Upper lobe of right lung (tissue), 1 donor: ENCODE measurements at places on chromosomes 4 and X. TPM values are rescaled to one million over a fixed set of nuclear protein-coding genes. Genes with fewer than 3 reads are reported as not detected.
A peak's percentile ranks its signal among the peaks of the same experiment; 100 is the strongest.

DNA sequence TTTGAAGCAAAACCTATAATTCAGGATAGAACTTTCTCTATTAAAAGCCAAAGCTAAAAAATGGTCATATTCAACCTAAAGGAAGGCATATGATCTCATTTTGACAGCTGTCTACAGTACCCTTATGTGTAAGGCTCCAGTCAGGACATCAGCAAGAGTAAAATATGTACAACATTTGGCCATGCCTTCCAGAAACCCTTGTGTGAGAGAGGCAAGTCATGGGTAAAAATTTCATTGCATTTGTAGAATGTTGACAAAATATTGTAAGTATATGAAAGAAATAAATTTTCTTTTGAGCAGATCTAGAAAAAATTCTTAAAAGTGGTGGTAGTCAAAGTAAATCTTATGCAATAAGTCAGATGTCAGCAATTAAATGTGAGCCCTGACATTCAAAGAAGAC lies 132.3 kb downstream of the SLC39A8 start:
- DNase-seq: no peak
- H3K36me3 ChIP-seq: no peaks in the 10 kb centered on the region
- no peak overlapping the region for H3K27ac ChIP-seq
- no peaks in the 10 kb centered on the region for H3K4me1 ChIP-seq
- H3K4me3 ChIP-seq: no peak overlapping the region
- H3K27me3 ChIP-seq: no peaks in the 10 kb centered on the region

DNA sequence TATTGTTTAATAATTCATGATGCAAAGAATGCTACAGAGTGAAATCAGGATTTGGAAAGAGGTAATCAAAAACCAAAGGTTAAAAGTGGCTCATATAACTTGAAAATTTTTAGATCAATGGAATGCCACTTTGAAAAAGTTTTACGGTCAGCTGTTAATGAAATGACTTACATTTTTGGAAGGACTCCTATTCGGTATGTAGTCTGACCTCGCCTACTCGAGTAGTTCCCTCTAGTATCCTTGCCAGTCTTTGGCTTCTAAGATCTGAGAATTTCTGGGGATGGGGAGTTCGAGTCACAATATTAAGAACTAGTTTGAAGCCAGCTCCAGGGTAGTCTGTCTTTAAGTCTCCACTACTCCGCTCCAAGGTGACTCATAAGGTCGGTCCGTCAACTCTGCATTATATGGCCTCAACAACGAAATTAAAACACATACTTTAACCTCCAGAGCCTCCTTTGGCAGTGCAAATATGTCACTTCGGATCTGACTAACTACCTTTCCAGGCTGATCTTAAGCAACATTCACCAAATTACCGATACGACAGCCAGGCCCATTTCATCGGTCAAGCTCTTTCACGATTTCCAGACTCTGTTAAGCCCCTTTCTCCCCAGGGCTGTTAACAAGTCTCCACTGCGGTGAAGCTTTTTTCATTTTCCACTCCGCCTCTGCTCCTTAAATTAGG lies 733 bp upstream of the NAA15 start:
- H3K4me1 ChIP-seq: peaks cover 34% of the 10 kb centered on the region
- peak overlapping the region; percentile 84 for H3K4me3 ChIP-seq
- peak overlapping the region; percentile 93 for H3K27ac ChIP-seq
- DNase-seq: no peak
- H3K36me3 ChIP-seq: no peaks in the 10 kb centered on the region

GRCh38 chr4:171561419-171561818 lies 251.8 kb upstream of the GALNTL6 start:
- no peaks in the 10 kb centered on the region for H3K4me1 ChIP-seq
- no peaks in the 10 kb centered on the region for H3K36me3 ChIP-seq
- no peaks in the 10 kb centered on the region for H3K27me3 ChIP-seq

- no peaks in the 10 kb centered on the region for H3K27me3 ChIP-seq
- no peaks in the 10 kb centered on the region for H3K4me1 ChIP-seq
- DNase-seq: no peak
- H3K27ac ChIP-seq: no peak overlapping the region
Observed at GRCh38 chr4:176953021-176953420, 160.3 kb upstream of the VEGFC start.

DNA sequence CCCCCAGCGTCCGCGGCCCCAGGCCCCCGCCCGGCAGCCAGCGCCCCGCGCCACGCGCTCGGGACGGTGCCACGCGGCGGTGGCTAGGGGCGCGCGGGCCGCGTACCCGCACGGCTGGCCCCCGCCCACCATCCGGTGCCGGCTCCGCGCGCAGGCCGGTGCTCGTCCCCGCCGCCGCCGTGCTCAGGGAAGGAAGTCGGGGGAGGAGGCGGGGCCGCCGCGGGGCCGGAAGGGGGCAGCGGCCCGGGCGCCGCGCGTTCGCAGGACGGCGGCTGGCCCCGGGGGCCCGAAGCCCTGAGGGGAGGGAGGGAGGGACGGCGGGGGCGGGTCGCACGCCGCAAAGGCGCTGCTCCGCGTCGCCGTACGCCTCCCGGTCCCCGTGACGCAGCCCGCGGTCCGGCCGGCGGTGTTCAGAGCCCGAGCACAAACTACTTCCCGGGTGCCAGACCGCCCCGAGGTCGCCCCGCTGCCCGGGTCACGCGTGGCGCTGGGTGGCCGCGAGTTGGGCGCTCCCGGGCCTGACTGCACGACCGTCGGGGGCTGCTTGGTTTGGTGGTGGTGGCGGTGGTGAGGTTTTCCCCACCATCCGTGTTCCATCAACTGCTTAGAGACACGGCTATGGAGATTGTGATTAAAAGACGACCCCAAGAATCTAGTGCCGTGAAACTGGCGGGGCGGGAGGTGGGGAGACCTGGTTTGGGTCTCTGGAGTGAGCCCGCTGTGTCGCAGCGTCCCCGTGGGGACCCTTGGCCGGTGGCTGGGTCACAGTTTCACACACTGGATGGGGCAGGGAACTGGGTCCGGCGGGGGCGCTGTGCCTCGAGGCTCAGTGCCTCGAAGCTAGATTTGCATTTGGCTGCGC lies at the start of gene DCTD:
DCTD (minus strand) TSS at position 205 of the 862 bp plus-strand sequence. CDS start 1,818 bp downstream, outside the sequence.
- H3K4me1 ChIP-seq: peaks cover 17% of the 10 kb centered on the region
- H3K27ac ChIP-seq: peak within 1 kb of the TSS; percentile 97
- no peaks in the 10 kb centered on the region for H3K27me3 ChIP-seq
- peaks cover 29% of the 10 kb centered on the region for H3K36me3 ChIP-seq

GRCh38 chr4:157908031-157908430 lies 264.8 kb downstream of the GASK1B start:
- H3K4me3 ChIP-seq: no peak overlapping the region
- H3K36me3 ChIP-seq: no peaks in the 10 kb centered on the region
- no peak overlapping the region for H3K27ac ChIP-seq
- DNase-seq: no peak
- no peaks in the 10 kb centered on the region for H3K4me1 ChIP-seq
- H3K27me3 ChIP-seq: no peaks in the 10 kb centered on the region

GRCh38 chrX:72045552-72046277 lies 86.0 kb downstream of the RTL5 start:
- no peaks in the 10 kb centered on the region for H3K27me3 ChIP-seq
- no peak for DNase-seq
- H3K27ac ChIP-seq: no peak overlapping the region
- H3K4me1 ChIP-seq: peaks cover 15% of the 10 kb centered on the region
- no peaks in the 10 kb centered on the region for H3K36me3 ChIP-seq
- H3K4me3 ChIP-seq: no peak overlapping the region

- no peak overlapping the region for H3K27ac ChIP-seq
- no peak overlapping the region for H3K4me3 ChIP-seq
- no peak for DNase-seq
- H3K36me3 ChIP-seq: no peaks in the 10 kb centered on the region
- H3K4me1 ChIP-seq: no peaks in the 10 kb centered on the region
Observed at GRCh38 chrX:72371405-72371804, 65.7 kb upstream of the CITED1 start.

DNA sequence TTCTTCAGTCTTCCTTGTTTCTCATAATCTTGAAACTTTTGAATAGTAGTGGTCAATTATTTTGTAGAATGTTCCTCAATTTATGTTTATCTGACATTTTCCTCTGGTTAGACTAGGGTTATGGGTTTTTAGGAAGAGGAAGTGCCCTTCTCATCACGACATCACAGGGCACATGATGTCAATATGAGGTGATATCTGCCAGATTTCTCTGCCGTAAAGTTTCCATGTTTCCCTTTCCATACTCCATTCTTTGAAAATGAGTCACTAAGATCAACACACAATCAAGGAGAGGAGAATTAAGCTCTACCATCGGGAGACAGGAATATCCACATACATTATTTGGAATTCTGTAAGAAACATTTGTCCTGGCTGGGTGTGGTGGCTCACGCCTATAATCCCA lies 28.4 kb downstream of the RP2 start:
- no peak overlapping the region for H3K27ac ChIP-seq
- no peak overlapping the region for H3K4me3 ChIP-seq
- no peaks in the 10 kb centered on the region for H3K4me1 ChIP-seq
- H3K36me3 ChIP-seq: no peaks in the 10 kb centered on the region
- H3K27me3 ChIP-seq: no peaks in the 10 kb centered on the region

DNA sequence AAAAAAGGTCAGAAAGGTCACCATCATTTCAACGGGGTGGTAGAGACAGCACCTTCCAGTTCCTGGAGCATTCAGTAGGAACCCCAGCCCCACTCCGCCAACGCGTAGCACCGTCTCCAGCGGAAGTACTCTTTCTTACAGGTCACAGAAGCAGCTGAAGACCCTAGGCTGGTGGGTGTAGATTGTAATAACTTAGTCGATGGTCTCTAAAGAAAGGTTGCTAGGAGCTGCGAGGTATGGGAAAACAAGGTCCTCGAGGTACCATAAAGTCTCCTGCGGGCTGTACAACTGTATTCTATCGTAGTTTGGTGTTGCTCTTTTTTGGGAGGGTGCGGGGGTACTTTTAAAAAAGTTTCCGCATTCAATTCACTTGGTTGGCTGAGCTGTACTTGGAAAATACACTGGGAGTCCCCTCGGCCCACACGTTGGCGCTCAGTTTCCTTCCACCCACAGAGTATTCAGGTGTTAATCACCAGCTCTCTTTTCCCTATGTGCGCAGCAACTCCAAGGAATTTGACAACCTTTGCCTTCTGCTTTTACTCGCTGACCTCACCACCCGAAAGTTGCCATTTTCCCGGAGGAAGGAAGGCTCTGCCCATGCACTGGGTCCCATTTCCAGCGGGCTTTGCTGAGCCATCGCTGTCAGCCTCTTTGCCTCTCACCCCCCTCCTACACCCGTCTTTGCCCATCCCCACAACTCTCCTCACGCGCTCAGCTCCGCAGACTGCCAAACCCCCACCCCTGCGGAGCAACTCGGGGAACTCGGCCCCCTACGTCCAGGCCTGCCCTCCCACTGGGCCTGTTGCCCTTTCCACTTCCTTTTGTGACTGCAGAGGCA lies 4.8 kb upstream of the SOX3 start:
- peaks cover 41% of the 10 kb centered on the region for H3K27me3 ChIP-seq
- no peak for DNase-seq
- H3K36me3 ChIP-seq: no peaks in the 10 kb centered on the region
- no peaks in the 10 kb centered on the region for H3K4me1 ChIP-seq
- no peak overlapping the region for H3K27ac ChIP-seq
- no peak overlapping the region for H3K4me3 ChIP-seq

GRCh38 chr4:94431388-94431787 lies 20.4 kb upstream of the PDLIM5 start:
- no peaks in the 10 kb centered on the region for H3K27me3 ChIP-seq
- H3K4me1 ChIP-seq: no peaks in the 10 kb centered on the region
- no peak for DNase-seq

DNA sequence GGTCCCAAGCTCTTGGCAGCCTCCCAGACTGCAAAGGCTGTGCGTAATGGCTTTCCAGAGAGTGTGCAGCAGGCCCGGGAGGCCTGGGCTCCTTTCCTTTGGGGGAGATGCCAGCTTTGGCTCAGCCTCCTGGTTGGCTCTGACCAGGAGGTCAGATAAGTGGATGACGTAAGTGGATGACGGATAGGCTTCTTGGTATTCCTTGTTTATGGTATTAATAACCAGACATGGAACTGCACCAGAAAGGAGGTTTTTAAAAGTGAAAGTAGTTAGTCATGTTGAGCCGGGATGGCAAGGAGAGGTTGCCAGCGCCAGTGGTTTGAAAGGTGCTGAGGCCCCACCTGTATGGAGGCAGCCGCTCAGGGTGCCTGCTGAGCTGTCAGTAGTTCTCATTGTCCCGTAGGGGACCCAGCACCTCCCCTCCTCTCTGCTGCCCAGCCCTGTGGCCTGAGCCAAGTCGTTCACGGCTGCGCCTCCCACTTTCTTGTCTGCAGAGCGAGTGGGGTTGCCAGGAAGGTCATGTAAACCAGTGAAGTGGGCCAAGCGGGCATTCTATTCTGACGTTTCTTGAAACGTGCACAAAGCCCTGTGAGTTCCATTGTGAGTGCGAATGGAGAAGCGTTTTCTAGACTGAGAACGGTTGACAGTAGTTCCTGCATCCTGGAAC lies 28.7 kb upstream of the STOX2 start:
- peak overlapping the region; percentile 47 for H3K4me3 ChIP-seq
- no peaks in the 10 kb centered on the region for H3K27me3 ChIP-seq
- peak overlapping the region; percentile 71 for H3K27ac ChIP-seq
- DNase-seq: peak; percentile 88

DNA sequence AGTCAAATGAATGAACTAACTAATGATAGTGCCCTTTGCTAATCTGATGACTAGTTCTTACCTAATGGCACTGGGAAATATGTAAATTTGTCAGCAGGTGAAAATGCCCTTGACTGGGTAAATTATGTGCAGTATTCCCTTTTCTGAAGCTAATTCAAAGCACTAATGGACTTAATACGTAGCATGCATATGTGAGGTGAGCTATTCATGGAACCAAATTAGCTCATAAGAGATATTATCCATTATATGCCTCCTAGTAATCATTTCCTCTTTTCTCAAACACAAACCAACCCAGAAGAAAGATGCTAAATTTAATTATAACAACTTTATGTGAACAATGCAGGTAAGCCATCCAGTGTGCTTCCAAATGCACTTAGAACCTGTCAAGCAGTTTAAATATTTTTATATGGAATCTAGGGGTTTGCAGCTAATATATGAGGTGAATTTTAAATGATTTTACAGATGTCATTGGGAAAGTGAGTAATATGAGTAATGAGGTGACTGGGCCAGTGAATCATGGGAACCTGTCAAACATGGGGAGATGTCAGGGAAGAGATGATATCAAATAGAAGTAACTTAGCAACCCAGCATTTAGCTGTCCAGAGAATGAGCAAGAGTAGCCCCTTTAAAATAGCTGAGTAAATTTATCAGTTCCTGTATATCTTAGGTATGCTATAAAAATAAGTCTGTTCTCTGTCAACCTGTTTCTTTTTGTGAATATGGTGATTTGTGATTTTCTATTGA lies 315.0 kb downstream of the AFF2 start:
- no peaks in the 10 kb centered on the region for H3K36me3 ChIP-seq
- no peaks in the 10 kb centered on the region for H3K4me1 ChIP-seq
- no peaks in the 10 kb centered on the region for H3K27me3 ChIP-seq
- no peak overlapping the region for H3K4me3 ChIP-seq

- DNase-seq: no peak
- H3K36me3 ChIP-seq: no peaks in the 10 kb centered on the region
- H3K4me1 ChIP-seq: peaks cover 10% of the 10 kb centered on the region
- H3K4me3 ChIP-seq: no peak overlapping the region
- no peaks in the 10 kb centered on the region for H3K27me3 ChIP-seq
- H3K27ac ChIP-seq: no peak overlapping the region
Observed at GRCh38 chr4:24862073-24862751, 50.6 kb downstream of the CCDC149 start.

LRRC66 gene
- total RNA-seq: 0.12 TPM

GABRE gene
- 45.3 TPM for total RNA-seq

IGFBP7 gene
- total RNA-seq: 661 TPM

TCEAL7 gene
- 2.6 TPM for total RNA-seq

CYP2U1 gene
- 9.0 TPM for total RNA-seq

THOC2 gene
- total RNA-seq: 99.9 TPM

REPS2 gene
- 18.9 TPM for total RNA-seq

SPANXD gene
- not detected for total RNA-seq

MCUB gene
- 14.8 TPM for total RNA-seq

VSIG4 gene
- total RNA-seq: 237 TPM

CORIN gene
- total RNA-seq: 3.7 TPM
